PC-9 (cell line): ENCODE measurements at places on chromosomes 6 and 20. TPM values are rescaled to one million over a fixed set of nuclear protein-coding genes. Genes with fewer than 3 reads are reported as not detected.

Gene ZNF391
- 4.6 and 4.7 TPM in 2 replicates for total RNA-seq

Gene ANGPT4
- not detected in 2 replicates for total RNA-seq

Gene EDN3
- total RNA-seq = not detected in 2 replicates

Gene WFDC13
- total RNA-seq = not detected in 2 replicates

Gene FHL5
- not detected in 2 replicates for total RNA-seq

- DNase-seq = no peak
These were observed 30.6 kb downstream of the REPS1 start for GRCh38 chr6:138957484-138957883.

DNA sequence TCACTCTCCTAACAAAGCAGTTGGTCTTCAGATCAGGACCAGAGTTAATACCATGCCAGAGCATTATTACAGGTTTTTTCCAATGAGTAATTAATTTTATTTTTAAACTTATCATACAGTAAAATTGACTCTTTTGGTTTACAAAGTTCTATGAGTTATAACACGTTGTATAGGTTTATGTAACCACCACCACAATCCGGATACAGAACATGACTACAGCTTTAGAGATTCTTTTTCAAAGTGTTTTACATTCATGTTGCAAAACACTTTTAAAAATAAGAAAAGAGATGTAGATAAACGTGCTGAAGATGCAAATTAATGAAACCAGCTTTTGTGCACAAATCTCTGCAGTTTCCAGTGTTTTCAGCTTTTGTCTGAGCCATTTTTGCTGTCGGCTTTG is 1.5 kb upstream of the TPBG start:
- no peak for DNase-seq

- DNase-seq = no peak
These were observed 990 bp downstream of the ZFP57 start for GRCh38 chr6:29679962-29680361.

DNA sequence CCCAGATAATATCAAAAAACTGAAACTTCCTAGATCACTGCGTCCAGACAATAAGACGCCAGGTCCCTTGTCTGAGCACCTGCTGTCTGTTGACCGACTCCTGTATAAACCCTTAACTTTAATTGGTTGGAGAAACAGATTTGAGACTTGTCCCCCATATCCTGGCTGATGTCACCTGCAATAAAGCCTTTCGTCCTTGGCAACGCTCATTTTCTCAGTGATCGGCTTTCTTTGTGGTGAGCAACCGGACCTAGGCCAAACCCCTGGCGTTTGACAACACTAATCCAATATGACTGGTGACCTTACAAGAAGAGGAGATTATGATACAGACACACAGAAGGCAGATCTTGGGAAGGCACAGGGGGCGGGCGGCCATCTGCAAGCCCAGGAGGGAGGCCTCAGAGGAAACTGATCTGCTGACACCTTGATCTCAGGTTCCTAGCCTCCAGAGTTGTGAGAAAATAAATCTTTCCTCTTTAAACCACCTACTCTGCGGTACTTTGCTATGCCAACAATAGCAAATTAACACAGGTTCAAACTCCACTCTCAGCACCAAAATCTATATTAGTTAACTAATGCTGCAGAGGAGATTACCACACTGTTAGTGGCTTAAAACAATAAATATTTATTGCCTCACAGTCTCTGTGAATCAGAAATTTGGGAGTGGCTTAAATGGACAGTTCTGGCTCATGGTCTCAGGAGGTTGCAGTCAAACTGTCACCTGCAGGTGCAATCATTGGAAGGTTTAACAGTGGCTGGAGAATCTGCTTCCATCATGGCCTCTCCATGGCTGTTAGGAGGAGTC is 178.7 kb downstream of the OTOR start:
- DNase-seq = no peak

DNA sequence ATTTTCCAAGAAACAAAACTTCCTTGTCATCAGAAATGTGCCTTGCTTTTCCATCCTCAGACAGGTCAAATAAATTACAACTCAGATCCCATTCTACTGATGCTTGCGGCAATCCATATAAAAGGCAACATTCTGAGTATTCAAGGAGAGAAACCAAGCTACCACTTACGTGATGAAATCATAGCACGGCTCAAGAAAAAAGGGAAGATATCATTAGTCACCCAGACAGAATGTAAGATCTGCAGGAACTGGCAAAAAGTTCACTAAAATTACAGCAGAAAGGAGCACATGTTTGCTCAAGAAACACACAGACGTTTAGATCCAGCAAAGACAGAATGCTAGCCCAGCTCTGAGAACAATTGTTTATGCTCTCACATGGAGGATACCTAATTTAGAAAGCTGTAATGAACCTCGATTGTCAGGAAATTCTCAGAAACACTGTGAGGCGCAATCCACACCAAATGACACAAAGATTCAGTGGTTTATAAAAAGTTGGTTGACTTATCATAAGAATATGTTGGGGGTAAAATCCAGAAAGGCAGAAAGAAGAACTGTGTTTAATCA is 304.2 kb downstream of the ADGRG6 start:
- DNase-seq = no peak

DNA sequence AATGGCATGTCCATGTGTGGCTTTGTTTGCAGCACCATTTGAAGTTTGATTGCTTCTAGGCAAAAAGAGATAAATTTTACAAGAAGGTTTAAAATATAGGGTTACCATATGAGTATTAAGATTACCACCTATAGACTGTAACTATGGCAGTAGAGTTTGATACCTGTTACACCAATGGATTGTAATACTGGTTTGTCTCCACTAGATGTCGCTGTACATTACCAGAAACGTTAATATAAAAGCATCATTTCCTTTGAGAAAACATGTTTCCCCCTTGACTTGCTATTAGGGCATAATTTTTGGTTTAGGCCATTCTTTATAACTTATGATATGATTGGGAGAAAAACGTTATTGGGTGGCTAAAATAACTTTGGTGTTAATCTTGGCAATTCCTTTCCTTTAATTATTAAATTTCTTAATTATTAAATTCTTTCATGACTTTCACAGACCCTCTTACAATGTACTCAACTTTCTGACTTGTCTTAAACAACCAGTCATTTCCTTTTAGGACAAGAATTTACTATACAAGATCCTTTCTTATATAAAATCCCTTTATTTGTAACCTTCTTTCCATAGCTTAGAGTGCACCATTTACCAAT is 42.8 kb downstream of the HLA-DPB1 start:
- DNase-seq = no peak

DNA sequence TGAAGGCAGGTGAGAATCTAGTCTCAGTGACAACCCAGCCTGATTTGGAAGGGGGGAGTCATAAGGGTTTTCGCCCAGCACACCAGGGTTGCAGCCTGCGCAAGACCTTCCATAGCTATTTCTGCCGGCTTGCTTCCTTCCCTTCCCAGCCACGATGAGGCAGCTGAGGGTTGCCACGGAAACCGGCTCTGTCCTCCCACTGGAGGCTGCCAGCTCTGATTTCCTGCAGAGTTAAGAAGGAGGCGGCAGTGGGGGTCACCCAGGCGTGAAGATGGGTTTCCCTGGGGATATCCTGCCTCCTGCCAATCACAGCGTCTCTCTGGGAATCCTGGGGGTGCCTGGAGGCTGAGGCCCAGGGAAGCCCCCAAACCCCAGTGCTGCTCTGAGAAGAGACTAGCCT is 23.1 kb upstream of the KCNB1 start:
- DNase-seq = no peak

- peak; percentile 54 for DNase-seq
These were observed 88.4 kb downstream of the CDC5L start for GRCh38 chr6:44475779-44476434.

- no peak for DNase-seq
These were observed 61.9 kb upstream of the JARID2 start for GRCh38 chr6:15183979-15184378.

GRCh38 chr6:23176883-23177282 is 607.5 kb downstream of the HDGFL1 start:
- no peak for DNase-seq

- DNase-seq = no peak
These were observed 75.7 kb downstream of the DACT2 start for GRCh38 chr6:168243812-168244376.
